NCI-H1105 (cell line): ENCODE measurements at places on chromosomes 7 and 10.

GRCh38 chr10:44647877-44648542 is 263.1 kb upstream of the CXCL12 start:
- no peak for DNase-seq

- DNase-seq: no peak
These were observed 39.6 kb upstream of the TNPO3 start for GRCh38 chr7:129094501-129094900.

DNA sequence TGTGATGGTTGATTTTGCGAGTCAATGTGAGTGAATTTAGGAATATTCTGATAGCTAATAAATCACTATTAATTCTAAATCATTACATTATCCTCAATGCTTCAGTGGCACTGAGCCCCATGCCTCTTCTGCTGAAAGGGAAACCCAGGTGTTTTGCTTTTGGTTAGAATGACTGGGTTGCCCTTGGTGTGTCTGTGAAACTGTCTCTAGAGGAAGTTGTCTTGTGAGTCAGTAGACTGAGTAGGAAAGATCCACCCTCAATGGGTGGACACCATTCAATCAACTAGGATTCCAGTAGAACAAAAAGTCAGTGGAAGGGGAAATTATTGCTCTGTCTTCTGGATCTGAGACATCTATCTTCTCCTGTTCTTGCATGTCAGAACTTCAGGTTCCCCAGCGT is 472.4 kb downstream of the ANKRD7 start:
- DNase-seq: no peak

- no peak for DNase-seq
These were observed 256.2 kb upstream of the ZNF32 start for GRCh38 chr10:43904844-43905243.

- peak; percentile 52 for DNase-seq
These were observed 1.1 kb downstream of the HNRNPA2B1 start for GRCh38 chr7:26199301-26200037.

DNA sequence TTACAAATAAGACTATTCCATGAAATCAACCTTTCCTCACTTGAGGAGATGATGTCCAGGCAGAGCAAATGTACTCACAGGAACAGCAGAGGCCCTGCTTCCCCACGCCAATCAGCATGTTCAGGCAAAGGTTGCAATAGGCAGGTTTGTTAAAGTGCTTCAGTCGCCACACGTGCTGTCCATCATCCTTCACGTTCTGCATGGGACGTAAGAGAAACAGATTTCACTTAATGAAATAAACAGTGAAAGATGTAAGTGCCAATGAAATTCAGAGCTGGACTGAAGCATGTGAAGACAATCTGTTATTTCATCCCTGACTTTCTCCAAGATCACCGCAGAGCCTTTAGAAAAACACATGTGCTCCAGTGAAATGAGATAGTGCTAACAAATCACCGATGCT is 217.4 kb downstream of the DGKB start:
- no peak for DNase-seq

- DNase-seq: no peak
These were observed 30.2 kb upstream of the C10orf53 start for GRCh38 chr10:49649294-49649693.

- DNase-seq: no peak
These were observed 26.8 kb upstream of the FOXK1 start for GRCh38 chr7:4655311-4655710.

DNA sequence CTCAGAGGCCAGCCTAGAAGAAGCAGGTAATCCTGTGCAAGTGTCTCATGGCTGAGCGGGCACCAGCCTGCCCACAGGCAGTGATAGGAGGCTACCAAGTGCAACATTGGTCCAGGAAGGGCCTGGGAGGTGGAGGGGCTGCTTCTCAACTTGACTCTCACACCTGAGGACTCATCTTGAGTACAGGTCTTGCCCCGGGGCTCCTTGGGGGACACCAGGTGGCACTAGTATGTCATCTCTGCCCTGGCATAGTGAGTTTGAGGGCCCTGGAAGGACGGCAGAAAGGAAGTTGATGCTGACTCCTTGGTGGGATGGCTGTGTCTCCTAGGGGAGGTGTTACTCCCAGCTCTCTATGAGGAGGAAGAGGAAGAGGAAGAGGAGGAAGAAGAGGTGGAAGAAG is 2.3 kb downstream of the CCDC136 start:
- DNase-seq: no peak
